HuH-7 (cell line): ENCODE measurements at places on chromosomes 2 and 18.

- DNase-seq = no peak
Observed at GRCh38 chr2:44843086-44843485, 98.4 kb upstream of the SIX3 start.

DNA sequence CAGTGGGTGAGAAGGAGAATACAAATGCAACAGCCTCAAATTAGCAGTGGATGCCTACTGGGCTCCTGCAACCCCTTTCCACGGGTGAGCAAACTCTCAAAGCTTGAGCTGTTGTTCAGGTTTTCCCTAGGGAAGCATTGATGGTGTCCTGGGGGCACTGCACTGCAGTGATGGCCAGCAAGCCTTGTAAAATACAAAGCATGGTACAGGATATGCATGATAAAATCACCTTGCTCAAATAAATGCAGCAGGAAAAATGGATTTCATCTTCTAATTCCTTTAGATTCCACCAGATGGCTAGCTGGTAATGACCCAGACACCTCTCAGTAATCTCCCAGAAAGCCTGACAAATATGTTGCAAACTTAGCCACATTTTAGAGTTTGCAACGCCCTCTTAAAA lies 698.2 kb downstream of the TRIB2 start:
- no peak for DNase-seq

DNA sequence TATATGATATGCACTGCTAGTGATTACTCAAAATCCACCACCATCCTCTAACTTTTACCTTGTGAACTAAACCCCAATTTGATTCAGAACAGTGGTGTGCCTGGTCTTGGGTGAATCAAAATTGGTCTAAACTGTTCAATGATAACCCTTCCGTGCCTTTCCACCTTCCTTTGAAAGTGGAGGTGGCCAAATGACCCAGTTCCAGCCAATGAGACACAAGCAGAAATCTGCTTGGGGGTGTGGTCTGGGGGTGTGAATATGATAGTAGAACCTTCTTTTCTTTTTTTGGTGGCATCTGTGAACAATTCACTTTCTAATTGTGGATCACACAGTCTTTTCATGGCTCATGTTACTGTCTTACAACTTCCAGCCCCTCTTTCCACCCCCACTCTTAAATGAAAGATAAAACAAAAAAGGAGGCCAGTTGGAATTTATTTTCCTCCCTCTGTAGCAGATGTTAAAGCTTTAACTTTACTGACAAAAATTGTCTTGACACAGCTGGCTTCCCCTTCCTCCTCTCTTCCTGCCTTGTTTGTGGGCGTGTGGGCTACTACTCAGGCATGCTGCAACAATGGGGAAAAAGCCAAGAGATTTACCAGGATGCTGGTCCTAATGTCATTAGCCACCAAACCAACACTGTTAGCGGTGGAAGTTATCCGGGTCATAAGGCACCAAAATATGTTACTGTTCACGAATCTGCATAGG lies 58.8 kb upstream of the ANKRD44 start:
- DNase-seq = no peak

- no peak for DNase-seq
Observed at GRCh38 chr2:31284107-31284506, 50.2 kb downstream of the EHD3 start.

GRCh38 chr2:26722911-26723310 lies 30.4 kb downstream of the KCNK3 start:
- DNase-seq = no peak

DNA sequence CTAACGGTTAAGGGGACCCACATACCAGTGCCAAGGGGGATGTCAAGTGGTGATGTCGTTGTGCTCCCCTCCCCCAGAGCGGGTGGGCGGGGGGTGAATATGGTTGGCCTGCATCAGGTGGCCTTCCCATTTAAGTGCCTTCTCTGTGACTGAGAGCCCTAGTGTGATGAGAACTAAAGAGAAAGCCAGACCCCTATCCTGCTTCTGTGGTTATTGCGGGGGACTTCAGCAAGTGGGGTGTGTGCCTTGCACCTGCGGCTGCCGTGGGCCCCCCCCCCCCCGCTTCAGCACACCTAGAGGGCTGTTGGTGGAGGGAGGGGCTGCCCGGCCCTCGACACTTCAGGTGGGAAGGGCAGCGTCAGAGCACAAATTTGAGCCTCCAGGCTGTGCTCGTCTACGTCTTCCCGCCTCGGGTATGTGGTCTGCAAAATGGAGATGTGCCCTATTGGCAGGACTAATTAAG lies 6.1 kb downstream of the CTDSP1 start:
- no peak for DNase-seq

- no peak for DNase-seq
Observed at GRCh38 chr18:33116376-33116775, 324.1 kb downstream of the CCDC178 start.

DNA sequence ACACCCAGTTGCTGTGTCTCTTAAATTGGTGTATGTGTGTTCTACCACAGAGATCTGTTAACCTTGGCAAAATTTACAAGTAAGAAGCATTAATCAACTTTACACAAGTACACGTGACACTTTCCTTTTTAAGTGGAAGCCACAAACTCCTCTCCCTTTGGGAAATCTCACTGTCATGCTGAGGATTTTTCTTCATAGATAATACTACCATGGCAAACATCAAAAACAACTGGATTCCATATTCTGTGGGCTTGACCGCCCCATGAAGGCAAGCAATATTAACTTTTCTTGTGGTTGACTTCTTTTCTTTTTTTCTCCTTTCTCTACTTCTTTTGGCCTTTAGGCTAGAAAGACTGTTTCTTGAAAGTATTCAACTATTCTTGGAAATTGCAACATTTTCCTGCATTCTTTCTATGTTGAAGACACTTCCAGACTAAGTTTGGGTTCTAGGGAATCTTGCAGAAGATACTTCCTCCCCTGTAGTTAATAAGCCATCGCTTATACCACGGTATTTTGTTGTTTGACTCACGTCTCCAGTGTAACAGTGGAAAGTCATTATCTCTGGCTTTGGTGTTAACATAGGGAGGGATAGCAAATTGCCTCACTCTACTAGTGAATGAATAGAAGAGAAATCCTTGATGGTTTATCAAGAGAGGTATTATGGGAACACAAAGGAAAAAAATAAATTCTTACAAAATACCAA lies 79.5 kb downstream of the SLC8A1 start:
- no peak for DNase-seq

DNA sequence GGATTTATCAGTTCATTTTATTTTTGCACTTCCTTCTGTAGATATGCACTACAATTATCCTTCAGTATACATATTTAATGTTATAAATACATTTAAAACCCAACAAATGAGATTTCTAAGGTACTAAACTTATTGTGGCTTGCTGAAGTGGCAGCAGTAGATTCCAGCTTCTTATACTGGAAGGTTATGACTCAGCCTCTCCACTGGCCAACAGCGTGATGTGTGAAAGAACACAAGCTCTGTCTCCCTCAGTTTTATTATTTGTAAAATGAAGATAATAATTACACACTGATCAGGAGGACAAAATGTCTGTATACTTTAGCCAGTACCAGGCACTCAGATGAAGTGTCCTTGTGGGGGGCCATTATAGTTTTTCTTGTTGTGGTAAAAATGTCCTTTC lies 1147.1 kb downstream of the CNTNAP5 start:
- no peak for DNase-seq

DNA sequence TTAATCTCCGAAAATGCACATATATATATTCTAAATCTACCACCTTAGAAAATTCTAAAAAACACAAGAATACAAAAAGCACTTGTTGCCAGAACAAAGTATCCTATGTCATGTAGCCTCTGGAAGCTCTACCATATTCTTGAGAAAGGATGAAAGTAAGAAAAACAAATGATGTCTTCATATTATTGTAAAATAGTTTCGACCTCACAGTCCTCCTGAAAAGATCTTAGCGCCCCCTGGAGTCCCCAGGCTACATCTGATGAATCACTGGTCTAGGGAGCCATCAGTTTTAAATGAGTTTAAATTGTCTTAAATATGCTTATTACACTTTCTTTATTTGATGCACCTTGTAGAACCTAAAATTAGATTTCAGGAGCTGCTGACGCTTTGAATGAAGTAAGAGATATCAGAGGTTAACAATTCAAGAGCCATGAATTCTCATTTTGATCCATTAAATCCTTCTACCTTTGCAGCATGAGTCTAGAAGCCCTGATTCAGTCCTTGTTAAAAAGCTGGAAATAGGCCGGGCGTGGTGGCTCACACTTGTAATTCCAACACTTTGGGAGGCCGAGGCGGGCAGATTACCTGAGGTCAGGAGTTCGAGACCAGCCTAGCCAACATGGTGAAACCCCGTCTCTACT lies 138.8 kb downstream of the MCFD2 start:
- peak; percentile 43 for DNase-seq

DNA sequence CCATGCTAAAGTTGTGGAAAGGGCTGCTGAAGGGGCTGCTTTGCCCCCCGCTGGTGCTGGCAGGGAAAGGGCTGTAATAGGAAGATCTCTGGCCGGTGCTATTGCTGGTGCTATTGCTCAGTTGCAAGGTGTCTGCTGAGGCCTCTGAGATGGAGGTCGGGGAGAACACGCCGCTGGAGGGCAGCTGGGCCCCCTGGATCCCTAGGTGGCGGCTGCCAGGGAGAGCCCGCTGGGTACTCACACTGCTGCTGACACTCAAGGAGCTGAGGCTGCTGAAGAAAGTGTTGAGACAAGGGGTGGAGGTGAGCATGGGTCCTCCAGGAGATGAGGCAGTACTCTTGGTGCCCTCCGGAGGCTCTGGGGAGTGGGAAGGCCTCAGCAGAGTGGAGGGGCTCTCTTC lies 4.2 kb downstream of the FOXI3 start:
- no peak for DNase-seq

- no peak for DNase-seq
Observed at GRCh38 chr2:6664332-6665061, 201.2 kb downstream of the CMPK2 start.

DNA sequence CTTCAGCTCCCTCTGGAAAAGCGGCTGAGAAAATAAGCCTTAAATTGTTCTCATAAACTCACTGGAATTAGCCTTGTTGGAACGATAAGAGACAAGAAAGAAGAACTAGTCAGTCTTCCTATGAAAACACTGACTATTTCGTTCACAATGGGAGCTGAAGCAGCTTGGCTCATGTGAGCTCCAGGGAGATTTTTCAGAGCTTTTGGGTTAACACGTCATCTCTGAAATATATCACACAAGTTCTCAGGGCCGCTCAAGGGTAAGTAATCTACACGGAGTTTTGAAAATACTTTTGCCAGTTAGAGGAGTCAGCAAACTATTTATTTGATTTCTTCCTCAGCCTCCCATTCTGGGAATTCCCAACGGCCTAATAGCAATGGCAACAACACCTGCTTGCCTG lies 316.2 kb upstream of the MGAT5 start:
- no peak for DNase-seq

DNA sequence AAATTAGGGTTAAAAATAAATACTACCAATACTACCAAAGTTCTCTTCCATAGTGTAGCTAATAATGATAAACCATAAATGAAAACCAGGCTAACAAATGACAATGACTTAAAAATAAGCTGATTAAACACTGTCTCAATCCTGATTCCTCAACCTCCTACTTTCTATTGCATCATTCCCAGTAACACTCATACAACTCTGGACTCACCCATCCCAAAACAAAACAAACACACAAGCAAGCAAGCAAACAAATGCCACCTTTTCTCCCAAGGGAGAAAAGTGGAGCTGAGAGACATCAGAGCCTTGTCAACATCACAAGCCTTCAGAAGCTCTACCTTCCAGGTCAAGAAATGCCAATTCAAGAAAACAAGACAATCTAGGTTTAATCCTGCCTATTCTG lies 620.7 kb downstream of the NYAP2 start:
- DNase-seq = no peak

GRCh38 chr2:134602666-134603065 lies 116.1 kb downstream of the TMEM163 start:
- no peak for DNase-seq

DNA sequence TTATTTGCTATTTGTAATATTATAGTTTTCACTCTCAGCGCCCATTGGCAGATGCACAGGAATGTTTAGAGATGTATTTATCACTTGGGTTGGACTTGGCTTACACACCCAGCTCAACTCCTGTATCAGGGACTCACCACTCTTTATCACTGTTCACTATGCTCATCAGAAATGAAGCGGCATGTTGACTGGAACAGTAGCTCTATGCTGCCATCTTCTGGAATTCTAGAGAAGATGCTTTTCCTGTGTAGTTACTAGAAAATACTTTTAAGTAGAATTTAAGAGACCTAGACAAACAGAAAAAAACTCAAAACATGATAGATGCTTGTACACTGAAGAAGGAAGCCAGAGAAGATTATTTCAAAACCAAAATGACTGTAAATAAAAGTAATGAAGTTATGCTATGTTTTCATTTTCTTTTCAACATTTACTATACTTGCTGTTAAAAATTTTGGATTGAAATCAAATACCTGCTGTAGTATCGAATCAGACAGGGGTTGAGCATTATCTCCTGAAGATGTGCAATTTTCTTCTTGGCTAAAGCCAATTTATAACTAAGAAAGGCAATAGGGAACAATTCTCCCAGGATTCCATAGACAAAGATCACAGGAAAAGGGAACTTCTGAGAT lies 47.4 kb upstream of the NXPH2 start:
- DNase-seq = peak; percentile 15

DNA sequence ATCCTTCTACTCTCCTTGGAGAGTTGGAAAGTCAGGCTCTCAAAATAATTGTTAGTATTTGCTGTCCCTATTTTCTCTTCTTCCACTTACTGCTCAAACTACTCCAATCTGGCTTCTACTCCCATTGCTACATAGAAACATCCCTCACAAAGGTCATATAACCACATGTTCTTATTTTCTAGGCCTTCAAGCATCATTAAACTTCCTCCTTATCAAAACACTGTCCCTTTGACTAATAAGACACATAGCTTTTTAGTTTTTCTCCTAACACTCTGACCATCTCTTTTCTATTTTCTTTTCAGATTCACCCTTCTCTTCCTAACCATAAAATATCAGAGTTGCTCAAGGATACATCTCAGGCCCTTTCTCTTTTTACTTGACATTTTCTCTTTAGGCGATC lies 148.3 kb downstream of the MBD2 start:
- DNase-seq = no peak

DNA sequence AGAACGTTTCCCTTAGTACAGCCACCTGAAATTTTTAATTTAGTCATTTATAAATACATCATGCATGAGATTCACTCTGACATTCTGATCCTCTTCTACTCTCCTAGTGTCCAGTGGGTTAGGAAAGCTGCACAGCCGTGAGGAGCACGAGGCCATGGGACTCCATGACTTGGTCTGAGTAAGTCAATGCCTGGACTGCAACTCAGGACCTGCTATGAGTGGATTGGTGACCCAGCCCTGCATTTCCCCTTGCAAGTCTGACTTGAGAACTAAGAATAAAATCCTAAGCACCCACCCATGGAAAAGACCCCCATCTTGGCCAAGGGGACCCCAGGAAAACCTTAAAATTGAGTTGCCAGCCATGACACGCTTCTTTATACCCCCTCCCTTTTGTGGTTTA lies 237.6 kb upstream of the HDAC4 start:
- DNase-seq = no peak

GRCh38 chr18:58992301-58993231 lies 127.9 kb downstream of the ZNF532 start:
- no peak for DNase-seq

GRCh38 chr2:132871831-132872230 lies 201.8 kb upstream of the LYPD1 start:
- no peak for DNase-seq
